ENCODE measurements at places on chromosomes 3 and 15.
A peak's percentile ranks its signal among the peaks of the same experiment; 100 is the strongest.

- no peak for DNase-seq
Measured at GRCh38 chr3:174346141-174346540, 513.0 kb upstream of the NAALADL2 start.

- peak; percentile 25 for DNase-seq
Measured at GRCh38 chr3:187678726-187679268, 8.6 kb upstream of the SST start.

GRCh38 chr3:177700117-177700516, 502.8 kb upstream of the TBL1XR1 start:
- DNase-seq: no peak

GRCh38 chr15:34339946-34340345, 2.4 kb upstream of the SLC12A6 start:
- no peak for DNase-seq

DNA sequence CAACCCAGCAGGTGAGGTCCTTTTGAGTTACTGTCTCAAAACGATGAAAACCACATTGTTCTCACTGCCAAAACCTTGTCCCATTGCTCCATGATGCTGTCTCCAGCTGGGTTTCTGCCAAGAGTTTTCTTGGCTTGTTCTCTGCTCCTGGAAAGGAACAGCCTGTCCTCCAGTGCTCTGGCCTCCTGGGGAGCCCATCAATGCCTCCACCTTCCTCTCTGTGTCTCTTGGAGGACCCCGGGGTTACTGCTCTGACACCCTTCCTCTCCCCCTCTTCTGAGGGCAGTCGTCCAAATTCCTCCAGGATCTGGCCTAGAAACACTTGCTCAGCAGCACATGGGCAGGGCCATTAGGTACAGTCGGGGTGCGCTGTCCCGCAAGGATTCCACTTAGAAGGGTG, 63.9 kb upstream of the RGMA start:
- DNase-seq: no peak

DNA sequence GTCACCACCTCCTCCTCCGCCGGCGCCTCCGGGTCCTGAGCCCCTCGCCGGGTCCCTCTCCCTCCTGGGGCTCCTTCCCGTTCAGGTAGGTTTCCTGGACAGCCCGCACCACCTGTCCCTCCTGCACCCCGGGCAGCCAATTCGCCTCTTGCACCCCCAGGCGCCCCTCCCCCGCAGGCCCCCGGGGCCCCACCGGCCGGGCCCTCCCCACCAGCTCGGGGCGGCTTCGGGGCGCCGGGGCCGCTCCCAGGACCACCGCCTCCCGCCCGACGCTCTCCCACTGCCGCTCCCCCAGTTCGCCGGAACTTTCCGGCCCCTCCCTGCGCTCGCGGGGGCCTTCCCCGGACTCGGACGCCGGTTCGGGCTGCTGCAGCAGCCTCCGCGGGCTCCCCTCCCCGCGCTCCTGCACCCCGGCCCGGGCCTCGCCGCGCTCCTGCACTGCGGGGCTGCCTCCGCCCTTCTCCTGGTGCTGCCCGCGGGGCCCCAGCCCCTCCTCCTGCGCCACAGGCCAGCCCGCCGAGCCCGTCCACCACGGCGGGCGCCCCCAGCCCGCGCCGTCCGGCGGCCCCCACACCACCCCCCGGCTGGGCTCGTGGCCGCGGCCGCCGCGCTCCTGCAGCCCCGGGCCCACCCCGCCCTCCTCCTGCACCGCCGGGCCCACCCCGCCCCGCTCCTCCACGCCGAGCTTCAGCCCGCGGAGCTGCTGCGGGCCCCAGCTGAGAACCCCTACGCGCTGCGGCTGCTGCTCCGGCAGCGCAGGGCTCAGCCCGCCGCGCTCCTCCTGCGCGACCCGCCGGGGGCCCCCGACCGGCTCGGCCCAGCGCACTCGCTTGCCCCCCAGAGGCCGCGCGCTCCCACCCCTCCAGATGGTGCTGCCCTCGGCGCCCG, 587 bp upstream of the TNK2 start:
- DNase-seq: peak; percentile 32

- no peak for DNase-seq
Measured at GRCh38 chr15:65095747-65096104, 19.2 kb downstream of the KBTBD13 start.

DNA sequence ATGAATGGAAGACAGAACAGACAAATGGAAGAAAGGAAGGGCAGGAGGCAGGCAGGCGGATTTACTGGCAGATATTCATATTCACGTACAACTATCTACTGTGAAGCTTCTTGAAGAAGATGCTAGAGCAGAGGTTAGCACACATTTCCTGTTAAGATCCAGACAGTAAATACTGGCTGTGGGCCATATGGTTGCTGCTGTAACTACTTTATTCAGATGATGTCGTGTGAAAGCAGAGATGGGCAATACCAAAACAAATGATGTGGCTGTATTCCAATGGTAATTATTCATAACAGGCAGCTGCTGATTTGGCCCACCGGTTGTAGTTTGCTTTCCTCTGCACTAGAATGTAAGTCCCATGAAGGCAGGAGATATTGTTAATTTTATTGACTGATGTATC, 115.7 kb upstream of the PRTG start:
- no peak for DNase-seq

DNA sequence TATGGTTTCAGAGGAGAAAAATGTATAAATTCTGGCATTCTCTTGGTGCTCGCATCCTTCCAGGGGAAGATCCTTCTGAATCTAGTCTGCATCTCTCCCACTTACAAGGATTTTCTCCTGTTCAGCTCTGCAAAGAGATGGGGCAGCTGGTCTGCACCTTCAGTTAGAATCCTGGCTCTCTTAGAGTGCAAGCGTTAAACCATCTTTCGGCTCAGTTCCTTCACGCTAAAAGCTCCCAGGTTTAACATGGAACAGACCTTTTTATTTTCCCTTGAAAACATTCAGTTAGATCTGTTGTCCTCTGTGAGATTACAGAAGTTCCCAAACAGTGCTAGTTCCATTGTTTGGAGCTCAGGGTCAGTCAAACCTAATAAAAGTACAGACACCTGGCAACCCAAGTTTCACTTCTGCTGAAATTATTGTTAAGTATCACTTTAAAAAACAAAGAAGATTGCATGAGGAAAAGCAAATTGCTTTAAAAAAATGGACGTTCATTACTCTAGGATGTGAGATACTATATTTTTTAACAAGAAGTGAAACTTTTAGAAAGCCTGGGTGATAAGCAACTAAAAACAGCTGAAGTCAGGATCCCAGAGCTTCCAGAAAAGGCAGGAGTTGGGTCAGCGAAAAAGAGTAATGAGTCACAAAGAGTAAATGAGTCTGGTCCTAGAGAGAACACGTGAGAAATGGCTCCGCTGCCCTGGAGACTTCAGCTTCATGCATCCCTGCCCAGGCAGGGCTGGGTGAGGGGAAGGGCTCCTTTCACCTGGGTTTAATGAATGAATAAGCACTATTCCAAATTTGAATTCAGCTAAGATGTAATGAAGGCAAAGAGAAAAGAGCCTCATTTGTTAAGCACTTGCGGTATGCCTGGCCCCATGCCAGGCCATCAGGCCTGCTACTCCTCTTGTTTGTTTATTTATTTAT, 63.3 kb downstream of the ABTB1 start:
- DNase-seq: no peak

GRCh38 chr15:50046867-50047266, 72.2 kb downstream of the ATP8B4 start:
- no peak for DNase-seq

DNA sequence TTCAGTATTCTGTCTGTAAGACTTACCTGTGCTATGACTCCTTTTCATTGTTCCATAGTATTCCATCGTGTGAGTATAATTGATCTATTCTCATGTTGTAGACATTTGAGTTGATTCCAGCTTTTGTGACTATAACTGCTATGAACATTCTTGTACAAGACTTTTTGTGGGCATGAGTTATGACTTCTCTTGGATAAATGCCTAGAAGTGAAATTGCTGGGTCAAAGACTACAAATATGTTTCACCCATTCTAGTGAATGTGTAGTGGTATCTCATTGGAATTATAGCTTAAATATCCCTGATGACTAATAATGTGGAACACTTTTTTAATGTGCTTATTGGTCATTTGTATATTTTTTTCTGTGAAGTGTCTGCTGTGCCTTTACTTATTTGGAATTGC, 27.6 kb upstream of the NPHP3 start:
- DNase-seq: no peak

GRCh38 chr3:97917813-97918536, 54.3 kb downstream of the RIOX2 start:
- DNase-seq: no peak

- DNase-seq: no peak
Measured at GRCh38 chr15:74535388-74536084, 5.5 kb upstream of the ARID3B start.

DNA sequence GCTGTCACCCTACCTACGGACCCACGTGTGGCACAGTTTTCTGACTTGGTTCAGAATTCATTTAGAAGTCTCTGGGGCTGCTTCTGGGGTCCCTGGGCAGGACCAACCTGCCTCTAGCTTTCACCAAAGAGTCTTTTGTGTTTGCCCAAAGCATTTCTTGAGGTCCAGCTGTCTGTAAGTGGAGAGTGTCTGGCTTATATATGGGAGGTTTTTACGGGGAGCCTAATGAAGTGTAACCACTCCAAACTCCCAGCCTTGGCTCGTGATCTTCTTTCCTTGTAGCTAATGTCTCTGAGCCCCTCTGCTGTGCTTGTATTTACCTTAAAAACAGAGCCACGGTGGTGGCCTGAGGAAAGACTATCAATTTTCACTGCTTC, 109.0 kb upstream of the CTDSPL start:
- DNase-seq: no peak

DNA sequence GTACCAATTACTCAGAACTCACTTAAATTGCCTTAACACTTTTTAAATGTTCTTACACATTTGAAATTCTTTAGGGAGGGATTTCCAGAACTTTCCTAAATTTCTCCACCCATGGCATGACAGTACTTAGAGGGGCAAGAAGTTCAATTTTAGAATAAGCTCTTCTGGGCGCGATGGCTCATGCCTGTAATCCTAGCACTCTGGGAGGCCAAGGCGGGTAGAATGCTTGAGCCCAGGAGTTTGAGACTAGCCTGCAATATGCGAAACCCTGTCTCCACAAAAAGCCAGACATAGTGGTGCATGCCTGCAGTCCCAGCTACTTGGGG, 10.6 kb downstream of the FAM131A start:
- no peak for DNase-seq

DNA sequence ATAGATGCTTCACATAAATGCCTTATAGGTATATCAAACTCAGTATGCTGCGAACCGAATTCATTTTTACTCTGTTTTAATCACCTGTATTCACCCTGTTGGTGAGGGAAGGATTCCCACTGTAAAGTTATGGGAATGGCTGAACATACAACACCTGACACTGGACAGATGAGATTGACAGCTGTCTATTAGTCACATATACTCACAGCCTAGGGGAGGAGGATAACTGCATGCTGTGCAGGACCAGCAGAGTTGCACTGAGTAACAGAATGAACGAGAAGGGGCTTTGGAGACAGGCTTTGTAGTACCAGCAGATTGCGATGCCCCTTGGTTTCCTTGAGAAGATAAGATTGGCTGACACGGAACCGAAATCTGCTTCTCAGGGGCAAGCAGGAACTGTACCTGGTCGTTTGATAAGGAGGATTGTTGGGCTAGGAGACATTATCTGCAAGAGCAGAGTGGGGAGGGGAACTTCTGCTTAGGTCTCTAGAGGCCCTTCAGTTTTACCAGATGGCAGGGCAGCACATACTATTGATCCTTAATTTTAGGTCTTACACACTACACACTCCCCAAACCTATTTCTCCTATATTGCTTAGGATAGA, 43.5 kb upstream of the SLC22A13 start:
- no peak for DNase-seq

DNA sequence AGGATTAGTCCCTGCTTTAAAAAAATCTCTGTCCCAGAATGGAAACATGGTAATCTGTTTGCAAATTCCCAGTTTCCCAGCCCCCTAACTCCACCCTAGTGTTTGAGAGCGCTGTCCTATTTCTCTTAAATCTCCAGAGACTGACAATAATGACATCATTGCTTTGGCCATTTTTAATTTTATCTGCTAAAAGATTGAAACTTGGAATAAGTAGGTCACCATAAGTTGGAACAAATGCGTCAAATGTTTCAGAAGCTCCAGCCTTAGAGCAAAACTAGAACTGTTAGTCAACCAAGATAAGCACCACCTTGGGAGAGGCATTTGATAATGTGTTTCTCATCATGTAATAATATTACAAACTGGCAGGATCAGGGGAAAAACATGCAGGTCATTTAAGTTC, 25.7 kb upstream of the MB21D2 start:
- no peak for DNase-seq

GRCh38 chr3:42061713-42062380, 29.3 kb upstream of the TRAK1 start:
- no peak for DNase-seq

DNA sequence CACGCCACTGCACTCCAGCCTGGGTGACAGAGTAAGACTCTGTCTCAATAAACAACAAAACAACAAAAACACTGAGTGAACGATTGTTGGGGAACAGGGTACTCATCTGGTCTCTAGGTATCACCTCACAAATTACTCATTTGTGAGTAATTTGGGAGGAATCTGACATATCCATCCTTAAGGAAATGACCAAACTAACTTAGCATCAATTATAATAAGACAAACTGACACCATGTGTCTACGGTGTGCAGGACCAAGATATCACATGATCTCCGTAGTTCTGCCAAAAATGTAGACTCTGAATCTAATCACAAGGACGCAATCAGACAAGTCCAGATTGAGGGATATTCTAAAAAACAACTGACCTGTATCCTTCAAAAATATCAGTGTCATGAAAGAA, 12.0 kb upstream of the DAPK2 start:
- DNase-seq: no peak

DNA sequence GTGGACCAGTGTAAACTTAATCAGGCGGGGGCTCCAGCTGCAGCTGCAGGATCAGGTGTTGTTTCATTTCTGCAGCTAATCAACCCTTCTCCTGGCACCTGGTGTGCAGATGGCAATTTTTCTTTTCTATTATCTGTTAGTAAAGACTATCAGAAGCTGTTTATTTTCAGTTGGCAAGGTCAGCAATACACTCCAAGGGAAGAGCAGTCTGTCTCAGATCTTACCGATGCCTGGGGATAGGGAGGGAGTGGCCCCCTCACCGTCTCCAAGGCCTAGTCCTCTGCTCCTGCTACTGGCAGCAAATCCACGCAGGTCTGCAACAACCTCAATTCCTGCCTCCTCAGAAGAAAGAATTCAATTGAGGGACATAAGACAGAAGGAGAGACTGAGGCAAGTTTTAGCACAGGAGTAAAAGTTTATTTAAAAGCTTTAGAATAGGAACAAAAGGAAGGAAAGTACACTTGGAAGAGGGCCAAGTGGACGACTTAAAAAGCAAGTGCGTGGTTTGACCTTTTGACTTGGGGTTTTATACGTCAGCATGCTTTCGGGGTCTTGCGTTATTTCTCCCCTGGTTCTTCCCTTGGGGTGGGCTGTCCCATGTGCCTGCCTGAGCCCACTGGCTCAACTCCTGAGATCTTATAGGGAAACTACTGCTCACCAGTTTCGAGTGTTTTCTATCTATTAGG, 9.2 kb downstream of the CCRL2 start:
- DNase-seq: no peak

DNA sequence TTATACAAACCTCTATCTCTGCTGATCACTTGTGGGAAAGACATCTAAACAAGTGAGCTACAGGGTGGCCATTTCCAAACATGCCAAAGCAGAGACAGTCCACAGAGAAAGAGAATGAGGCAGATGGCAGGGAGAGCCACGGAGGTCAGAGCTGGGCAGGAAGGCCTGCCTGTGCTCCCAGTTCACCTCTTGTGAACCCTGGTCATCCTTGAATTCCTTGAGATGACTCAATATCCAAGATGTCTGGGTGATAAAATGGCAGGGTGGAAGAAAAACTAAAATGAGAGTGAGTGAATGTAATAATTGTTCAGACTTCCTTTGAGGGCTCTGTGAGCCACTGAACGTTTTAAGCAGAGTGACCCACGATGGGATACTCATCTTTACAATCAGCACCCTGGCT, 104.8 kb downstream of the PLCH1 start:
- DNase-seq: no peak

GRCh38 chr15:46410705-46411104, 775.9 kb downstream of the SQOR start:
- no peak for DNase-seq

Data from CD4-positive, alpha-beta T cell treated with Interleukin-12 subunit alpha and Interleukin-12 subunit beta, for 1 hour (primary cell).